ENCODE measurements at places on chromosomes 3 and 15. TPM values are rescaled to one million over a fixed set of nuclear protein-coding genes. Genes with fewer than 3 reads are reported as not detected.

The KLHL40 gene
- not detected for total RNA-seq

- peak; percentile 51 for DNase-seq
Measured at GRCh38 chr15:68730471-68730919, 90.2 kb downstream of the ANP32A start.

- peak; percentile 47 for DNase-seq
Measured at GRCh38 chr3:8972639-8973038, 9.4 kb upstream of the RAD18 start.

The BHLHE40 gene
- total RNA-seq: 22.8 TPM

The CHDH gene
- under 0.01 TPM for total RNA-seq

DNA sequence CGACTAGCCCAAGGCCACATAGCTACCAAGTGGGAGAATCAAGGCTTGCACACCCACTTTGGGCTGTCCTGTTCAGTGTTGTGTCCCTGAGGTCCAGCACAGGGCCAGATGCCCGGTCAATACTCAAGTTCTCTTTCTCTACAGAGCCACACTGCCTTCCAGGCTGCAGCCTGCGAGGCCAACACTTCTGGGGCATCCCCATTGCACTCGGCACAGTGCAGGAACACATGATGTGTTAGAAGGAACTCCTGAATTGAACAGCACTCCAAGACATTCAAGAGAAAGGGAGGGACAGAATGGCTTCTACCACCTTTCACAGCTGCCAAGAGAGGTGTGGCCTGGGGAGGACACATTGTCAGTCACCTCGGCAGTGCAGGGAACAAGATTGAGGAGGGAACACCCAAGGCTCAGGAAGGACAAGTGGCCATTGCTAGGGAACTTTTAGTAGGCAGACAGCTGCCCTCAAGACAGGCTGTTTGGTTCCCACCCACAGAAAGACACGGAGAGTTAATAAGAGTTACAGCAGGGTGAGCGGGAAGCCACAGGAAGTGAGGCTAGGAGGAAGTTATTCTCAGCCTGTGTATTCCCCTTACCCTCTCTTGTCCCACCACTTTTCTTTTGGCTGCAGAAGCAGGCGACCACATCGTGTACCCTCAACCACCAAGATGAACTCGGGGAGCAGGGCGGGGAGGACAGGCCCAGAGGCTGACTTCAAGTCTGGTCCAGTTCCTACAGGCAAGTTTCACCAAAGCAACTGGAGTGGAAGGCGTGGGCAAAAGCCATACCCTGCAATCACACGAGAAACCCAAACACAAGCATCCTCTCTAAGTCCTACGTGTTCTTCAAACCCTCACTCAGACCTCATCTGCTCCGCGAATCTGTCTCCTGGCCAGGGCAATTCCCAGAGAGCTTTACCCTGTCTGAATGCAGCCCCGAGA lies 69.4 kb downstream of the SRGAP3 start:
- no peak for DNase-seq

DNA sequence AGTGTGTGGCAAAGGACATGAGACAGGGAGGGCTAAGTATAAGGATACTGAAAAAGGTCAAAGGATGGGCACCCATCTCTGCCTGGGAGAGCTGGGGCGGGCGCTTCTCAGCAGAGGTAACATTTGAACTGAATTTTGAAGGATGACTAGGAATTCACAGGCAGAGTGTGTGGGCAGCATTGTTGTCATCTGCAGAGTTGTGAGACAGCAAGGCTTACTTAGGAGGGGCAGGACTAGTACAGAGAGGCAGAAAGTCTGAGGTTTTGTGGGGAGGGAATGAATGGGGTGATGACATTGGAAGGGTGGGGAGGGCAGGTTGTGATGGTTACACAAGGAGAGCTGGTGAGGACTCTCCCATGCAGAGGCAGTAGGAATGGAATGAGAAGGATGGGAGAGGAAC lies 84.1 kb upstream of the PRR23C start:
- DNase-seq: peak; percentile 7

The SH3GL3 gene
- not detected for total RNA-seq

GRCh38 chr3:53730576-53730975 lies 115.6 kb downstream of the CHDH start:
- DNase-seq: no peak

The CATSPER2 gene
- 11.3 TPM for total RNA-seq

- no peak for DNase-seq
Measured at GRCh38 chr15:31801152-31801551, 229.2 kb upstream of the CHRNA7 start.

DNA sequence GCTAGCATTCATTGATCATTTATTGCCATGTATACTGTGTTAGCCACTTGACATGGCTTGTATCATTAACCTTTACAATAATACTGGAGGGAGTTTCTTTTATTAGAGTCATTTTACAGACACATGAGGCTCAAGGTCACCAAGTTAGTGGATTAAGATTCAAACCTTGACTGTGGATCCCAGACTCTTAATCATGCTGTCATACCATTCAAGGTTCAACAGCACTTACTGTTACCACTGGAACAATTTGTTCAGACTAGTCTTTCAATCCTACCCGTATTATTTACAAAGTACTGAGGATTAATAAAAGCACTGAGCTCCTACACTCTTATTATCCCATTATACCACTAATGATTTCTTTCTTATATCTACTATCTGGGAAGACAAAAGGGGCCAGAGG lies 1.2 kb downstream of the COX17 start:
- no peak for DNase-seq

The EPHA6 gene
- not detected for total RNA-seq

The UROC1 gene
- not detected for total RNA-seq

GRCh38 chr15:89144491-89144890 lies 56.2 kb downstream of the ABHD2 start:
- DNase-seq: no peak

The FEZF2 gene
- total RNA-seq: not detected

DNA sequence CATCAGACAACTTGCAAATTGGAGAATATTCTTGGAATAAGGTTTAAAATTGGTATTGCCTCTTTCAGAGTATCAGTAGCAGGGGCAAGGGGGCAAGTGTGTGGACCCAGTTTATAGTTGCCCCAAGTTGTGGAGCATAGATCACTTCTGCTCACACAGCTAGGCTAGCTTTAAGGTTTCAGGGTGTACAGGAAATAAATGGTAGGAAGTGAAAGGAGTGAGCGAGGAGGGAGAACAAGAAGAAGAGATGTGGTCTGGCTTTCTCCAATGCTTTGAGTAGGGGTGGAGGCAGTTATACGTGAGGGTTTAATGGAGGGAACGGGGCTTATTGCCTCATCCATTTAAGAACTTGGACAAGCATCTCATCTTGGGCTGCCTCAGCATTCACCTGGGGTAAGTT lies 290.0 kb upstream of the CFAP20DC start:
- DNase-seq: no peak

GRCh38 chr3:13475871-13476590 lies 4.1 kb upstream of the HDAC11 start:
- no peak for DNase-seq

DNA sequence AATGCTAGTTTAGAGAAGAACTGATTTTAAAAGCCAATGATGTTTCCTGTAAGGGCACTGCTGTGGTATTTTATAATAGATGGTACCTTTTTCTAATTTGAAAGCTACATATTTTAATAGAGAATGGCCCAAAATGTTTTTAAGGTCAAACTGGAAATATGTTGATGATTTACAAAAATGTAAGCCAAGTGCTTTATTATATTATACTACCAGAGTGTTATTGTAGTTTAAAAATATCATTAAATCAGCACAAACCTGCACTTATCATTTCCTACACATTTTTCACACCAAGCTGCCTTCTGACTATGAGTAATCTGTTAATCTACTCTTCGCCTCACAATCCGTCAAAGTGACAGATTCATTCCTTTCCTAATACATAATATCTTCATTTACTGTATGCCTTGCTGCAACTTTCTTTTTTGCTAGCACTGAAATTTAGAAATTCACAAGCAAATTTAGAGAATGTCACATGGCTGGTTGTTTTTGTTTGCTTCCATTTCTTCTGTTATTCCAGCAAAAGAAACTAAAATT lies 126.4 kb upstream of the FAM3D start:
- DNase-seq: no peak

Data from IMR-90 (cell line).